Lung (tissue), 17 donors: ENCODE measurements at places on chromosomes 6 and 20.
A peak's percentile ranks its signal among the peaks of the same experiment; 100 is the strongest.

GRCh38 chr6:157760589-157761330 lies 62.3 kb upstream of the SNX9 start:
- H3K4me1 ChIP-seq, result peaks cover 15% of the 10 kb centered on the region
- peak overlapping the region; percentile 21 for H3K27ac ChIP-seq
- H3K36me3 ChIP-seq, result no peaks in the 10 kb centered on the region
- no peak overlapping the region for H3K4me3 ChIP-seq
- DNase-seq, result no peak
- H3K27me3 ChIP-seq, result no peaks in the 10 kb centered on the region

GRCh38 chr20:21380711-21381110 lies 16.6 kb downstream of the NKX2-4 start:
- no peak overlapping the region for H3K4me3 ChIP-seq
- peaks cover 24% of the 10 kb centered on the region for H3K36me3 ChIP-seq
- H3K27me3 ChIP-seq, result no peaks in the 10 kb centered on the region
- DNase-seq, result no peak
- H3K27ac ChIP-seq, result no peak overlapping the region

- peak overlapping the region; percentile 71 for H3K27ac ChIP-seq
- peak; percentile 39 for DNase-seq
- H3K36me3 ChIP-seq, result no peaks in the 10 kb centered on the region
- H3K27me3 ChIP-seq, result no peaks in the 10 kb centered on the region
- peak overlapping the region; percentile 59 for H3K4me3 ChIP-seq
- peaks cover 2% of the 10 kb centered on the region for H3K4me1 ChIP-seq
Measured at GRCh38 chr6:20400456-20401204, 1.0 kb upstream of the E2F3 start.

DNA sequence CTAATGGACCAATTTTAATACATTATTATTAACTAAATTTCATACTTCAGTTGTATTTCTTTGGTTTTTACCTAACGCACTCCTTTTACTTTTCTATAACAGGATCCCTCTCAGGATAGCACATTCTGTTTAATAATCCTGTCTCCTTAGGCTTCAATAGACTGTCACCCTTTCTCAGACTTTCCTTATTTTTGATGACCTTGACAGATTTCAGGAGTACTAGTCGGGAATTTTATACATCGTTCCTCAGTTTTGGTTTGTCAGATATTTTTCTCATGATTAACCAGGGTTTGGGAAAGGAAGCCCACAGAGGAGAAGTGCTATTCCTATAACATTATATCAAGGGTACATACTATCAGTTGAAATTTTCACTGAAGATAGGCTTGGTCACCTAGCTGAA lies 768.0 kb upstream of the GJE1 start:
- H3K4me1 ChIP-seq, result no peaks in the 10 kb centered on the region
- H3K36me3 ChIP-seq, result no peaks in the 10 kb centered on the region
- no peak for DNase-seq
- no peak overlapping the region for H3K27ac ChIP-seq

GRCh38 chr6:164967102-164967501 lies 342.3 kb downstream of the C6orf118 start:
- DNase-seq, result peak; percentile 22
- H3K4me1 ChIP-seq, result no peaks in the 10 kb centered on the region
- H3K4me3 ChIP-seq, result no peak overlapping the region
- no peaks in the 10 kb centered on the region for H3K27me3 ChIP-seq

DNA sequence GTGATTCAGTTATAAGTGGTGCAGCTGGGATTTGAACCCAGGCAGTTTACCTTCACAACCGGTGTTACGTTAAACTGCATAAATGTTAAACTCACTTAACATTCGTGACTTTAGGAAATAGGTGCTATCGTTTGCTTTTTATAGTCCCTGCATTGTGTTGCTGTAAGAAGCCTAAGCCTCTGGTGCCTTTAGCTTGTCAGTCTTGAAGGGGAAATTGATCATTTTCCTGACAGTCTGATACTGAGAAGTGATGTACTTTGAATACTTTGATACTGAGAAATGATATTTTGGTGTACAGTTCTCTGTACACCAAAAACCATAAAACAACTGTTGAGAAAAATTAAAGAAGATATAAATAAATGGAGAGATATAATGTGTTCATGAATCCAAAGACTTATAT lies 52.5 kb upstream of the NEDD9 start:
- no peak overlapping the region for H3K27ac ChIP-seq
- no peak for DNase-seq
- no peaks in the 10 kb centered on the region for H3K36me3 ChIP-seq
- H3K27me3 ChIP-seq, result no peaks in the 10 kb centered on the region
- H3K4me3 ChIP-seq, result no peak overlapping the region

GRCh38 chr6:21459641-21460040 lies 133.9 kb upstream of the SOX4 start:
- no peak for DNase-seq
- no peaks in the 10 kb centered on the region for H3K36me3 ChIP-seq
- no peak overlapping the region for H3K4me3 ChIP-seq
- no peaks in the 10 kb centered on the region for H3K27me3 ChIP-seq
- no peak overlapping the region for H3K27ac ChIP-seq
- no peaks in the 10 kb centered on the region for H3K4me1 ChIP-seq

DNA sequence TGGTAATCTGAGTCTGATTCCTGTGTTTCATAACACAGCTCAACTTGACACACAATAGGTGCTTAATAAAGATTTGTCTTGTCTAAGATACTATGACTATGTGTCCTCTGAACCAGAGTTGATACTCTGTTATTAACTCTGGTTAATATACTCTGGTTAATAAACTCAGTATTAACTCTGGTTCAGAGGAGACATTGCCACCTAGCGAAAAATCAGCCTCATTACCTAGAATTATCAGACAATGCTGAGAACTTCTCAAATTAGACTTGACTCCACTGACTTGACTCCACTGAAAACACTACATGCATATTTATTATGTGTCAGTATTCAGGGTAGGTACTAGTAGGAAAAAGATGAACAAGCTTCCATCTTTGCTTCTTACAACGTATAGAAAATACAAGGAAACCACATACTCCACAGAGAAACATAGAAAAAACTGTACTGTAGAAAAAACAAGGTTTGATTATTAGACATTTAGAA lies 73.9 kb downstream of the AHI1 start:
- no peak overlapping the region for H3K4me3 ChIP-seq
- no peaks in the 10 kb centered on the region for H3K4me1 ChIP-seq
- H3K36me3 ChIP-seq, result peaks cover 9% of the 10 kb centered on the region
- peak; percentile 46 for DNase-seq

- no peak overlapping the region for H3K27ac ChIP-seq
- no peak overlapping the region for H3K4me3 ChIP-seq
- no peaks in the 10 kb centered on the region for H3K36me3 ChIP-seq
- H3K27me3 ChIP-seq, result no peaks in the 10 kb centered on the region
- H3K4me1 ChIP-seq, result no peaks in the 10 kb centered on the region
Measured at GRCh38 chr6:106730264-106730663, 100.9 kb downstream of the QRSL1 start.

- no peaks in the 10 kb centered on the region for H3K4me1 ChIP-seq
- H3K36me3 ChIP-seq, result no peaks in the 10 kb centered on the region
- DNase-seq, result peak; percentile 21
- H3K27ac ChIP-seq, result no peak overlapping the region
- H3K4me3 ChIP-seq, result no peak overlapping the region
Measured at GRCh38 chr6:166435574-166435973, 52.8 kb upstream of the MPC1 start.

- peaks cover 32% of the 10 kb centered on the region for H3K4me1 ChIP-seq
- H3K27ac ChIP-seq, result no peak overlapping the region
- H3K4me3 ChIP-seq, result no peak overlapping the region
- no peaks in the 10 kb centered on the region for H3K36me3 ChIP-seq
Measured at GRCh38 chr6:155014670-155015300, 19.7 kb downstream of the TIAM2 start.

GRCh38 chr6:142045380-142046278 lies 87.1 kb upstream of the GJE1 start:
- H3K36me3 ChIP-seq, result no peaks in the 10 kb centered on the region
- H3K27ac ChIP-seq, result no peak overlapping the region
- DNase-seq, result no peak
- H3K27me3 ChIP-seq, result no peaks in the 10 kb centered on the region
- H3K4me3 ChIP-seq, result no peak overlapping the region

DNA sequence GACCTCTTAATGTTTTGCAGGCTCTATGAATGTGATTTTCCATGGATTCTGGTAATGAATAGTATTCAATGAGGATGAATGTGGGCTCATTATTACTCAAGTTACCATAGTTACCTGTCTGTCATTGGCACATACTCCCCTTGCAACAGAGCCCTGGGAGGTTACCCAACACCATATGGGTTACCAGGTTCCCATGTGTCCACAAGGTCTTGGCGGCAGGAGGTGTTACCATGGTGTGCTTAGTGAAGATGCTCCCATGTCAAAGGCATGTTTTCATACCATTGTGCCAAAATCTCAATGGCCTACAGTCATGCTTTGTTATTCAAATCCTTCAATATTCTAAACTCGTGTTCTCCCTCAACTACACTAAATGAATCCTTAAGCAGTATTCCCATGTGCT lies 232.5 kb downstream of the HDGFL1 start:
- no peak for DNase-seq
- no peaks in the 10 kb centered on the region for H3K27me3 ChIP-seq
- H3K4me3 ChIP-seq, result no peak overlapping the region
- H3K36me3 ChIP-seq, result no peaks in the 10 kb centered on the region
- H3K4me1 ChIP-seq, result no peaks in the 10 kb centered on the region

DNA sequence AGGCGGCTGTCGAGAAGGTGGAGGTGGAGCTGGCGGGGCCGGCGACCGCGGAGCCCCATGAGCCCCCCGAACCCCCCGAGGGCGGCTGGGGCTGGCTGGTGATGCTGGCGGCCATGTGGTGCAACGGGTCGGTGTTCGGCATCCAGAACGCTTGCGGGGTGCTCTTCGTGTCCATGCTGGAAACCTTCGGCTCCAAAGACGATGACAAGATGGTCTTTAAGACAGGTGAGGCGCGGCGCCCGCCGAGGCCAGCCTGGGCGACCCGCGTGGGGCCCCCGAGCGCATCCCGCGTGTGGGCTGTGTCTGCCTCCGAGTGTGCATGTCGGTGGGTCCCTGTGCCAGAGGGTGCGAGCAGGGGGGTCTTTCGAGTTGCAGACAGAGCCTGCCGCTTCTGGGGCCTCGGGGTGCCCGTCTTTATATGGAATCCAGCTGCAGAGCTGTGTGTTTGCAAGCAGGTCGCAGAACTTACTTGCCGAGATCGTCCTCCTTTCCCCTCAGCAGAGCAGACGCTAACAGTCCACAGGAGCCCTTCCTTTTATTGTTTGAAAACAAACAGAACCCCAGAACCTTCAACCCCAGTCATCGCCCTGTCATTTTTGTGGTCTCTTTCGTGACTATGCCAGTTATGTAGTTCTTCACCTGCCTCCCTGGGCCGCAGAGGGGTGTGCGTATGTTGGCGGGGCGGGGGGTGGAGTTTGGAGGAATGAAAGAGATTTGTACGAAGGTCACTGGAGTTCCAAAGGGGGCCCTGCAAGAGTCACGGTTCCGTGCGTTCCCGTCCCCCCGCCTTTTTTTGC lies 766 bp downstream of the SLC16A10 start:
- no peaks in the 10 kb centered on the region for H3K36me3 ChIP-seq
- no peak overlapping the region for H3K27ac ChIP-seq
- peak overlapping the region; percentile 62 for H3K4me3 ChIP-seq
- DNase-seq, result peak; percentile 48

- no peaks in the 10 kb centered on the region for H3K4me1 ChIP-seq
- H3K4me3 ChIP-seq, result no peak overlapping the region
- H3K27me3 ChIP-seq, result no peaks in the 10 kb centered on the region
- H3K36me3 ChIP-seq, result no peaks in the 10 kb centered on the region
- DNase-seq, result no peak
Measured at GRCh38 chr6:26575494-26575939, 21.2 kb upstream of the ABT1 start.

DNA sequence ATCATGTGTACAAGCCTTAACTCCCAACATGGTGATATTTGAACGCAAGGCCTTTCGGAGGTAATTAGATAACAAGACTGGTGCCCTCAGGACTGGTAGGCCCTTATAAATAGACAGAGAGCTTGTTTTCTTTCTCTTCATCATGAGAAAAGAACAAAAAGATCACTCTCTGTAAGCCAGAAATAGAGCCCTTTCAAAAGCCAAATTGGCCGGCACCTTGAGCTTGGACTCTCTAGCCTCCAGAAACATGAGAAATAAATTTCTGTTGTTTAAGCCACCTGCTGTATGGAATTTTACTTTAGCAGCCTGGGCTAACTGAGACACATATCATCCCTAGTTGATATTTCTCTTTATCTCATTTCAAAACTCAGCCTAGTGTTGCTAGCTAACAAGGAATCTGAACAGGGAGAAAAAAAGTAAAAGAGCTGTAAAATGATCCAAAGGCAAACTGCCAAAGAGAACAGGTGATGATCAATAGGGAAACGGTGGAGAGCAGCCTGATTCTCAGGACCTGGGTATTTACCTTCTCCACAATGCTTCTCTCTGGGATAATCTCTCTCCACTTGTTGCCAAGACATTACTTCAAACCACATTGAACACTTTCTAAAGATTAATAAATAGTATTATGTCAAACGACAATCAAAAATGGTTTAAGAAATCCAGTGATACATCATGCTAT lies 6.1 kb downstream of the COL21A1 start:
- H3K4me1 ChIP-seq, result peaks cover 2% of the 10 kb centered on the region
- no peak overlapping the region for H3K27ac ChIP-seq
- no peak overlapping the region for H3K4me3 ChIP-seq
- H3K27me3 ChIP-seq, result no peaks in the 10 kb centered on the region
- DNase-seq, result no peak
- H3K36me3 ChIP-seq, result no peaks in the 10 kb centered on the region

- H3K36me3 ChIP-seq, result no peaks in the 10 kb centered on the region
- no peak overlapping the region for H3K27ac ChIP-seq
- DNase-seq, result no peak
- no peaks in the 10 kb centered on the region for H3K4me1 ChIP-seq
- H3K4me3 ChIP-seq, result no peak overlapping the region
- no peaks in the 10 kb centered on the region for H3K27me3 ChIP-seq
Measured at GRCh38 chr6:73525546-73526330, 4.9 kb upstream of the EEF1A1 start.

DNA sequence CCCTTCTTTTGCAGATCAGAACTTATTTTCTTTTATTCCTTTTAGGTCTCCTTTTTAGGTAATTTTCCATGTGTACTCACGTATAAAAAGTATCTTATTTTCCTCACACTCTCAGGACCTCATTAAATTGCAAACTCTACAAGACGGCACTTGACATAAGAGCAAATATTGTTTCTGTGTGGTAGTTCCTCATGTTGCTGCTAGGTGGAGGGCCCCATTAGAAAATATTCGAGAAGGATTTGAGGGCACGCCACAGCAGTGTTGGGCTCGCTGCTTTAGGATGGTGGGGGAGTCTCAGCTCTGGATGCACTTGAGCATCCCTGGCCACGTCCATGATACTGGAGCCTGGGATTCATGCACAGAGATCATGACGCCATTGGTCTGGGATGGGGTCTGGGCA lies 64.9 kb upstream of the ZFP64 start:
- no peaks in the 10 kb centered on the region for H3K27me3 ChIP-seq
- H3K27ac ChIP-seq, result no peak overlapping the region
- H3K4me3 ChIP-seq, result no peak overlapping the region
- no peaks in the 10 kb centered on the region for H3K36me3 ChIP-seq
- no peak for DNase-seq
